ENCODE measurements at places on chromosomes 4 and X.

DNA sequence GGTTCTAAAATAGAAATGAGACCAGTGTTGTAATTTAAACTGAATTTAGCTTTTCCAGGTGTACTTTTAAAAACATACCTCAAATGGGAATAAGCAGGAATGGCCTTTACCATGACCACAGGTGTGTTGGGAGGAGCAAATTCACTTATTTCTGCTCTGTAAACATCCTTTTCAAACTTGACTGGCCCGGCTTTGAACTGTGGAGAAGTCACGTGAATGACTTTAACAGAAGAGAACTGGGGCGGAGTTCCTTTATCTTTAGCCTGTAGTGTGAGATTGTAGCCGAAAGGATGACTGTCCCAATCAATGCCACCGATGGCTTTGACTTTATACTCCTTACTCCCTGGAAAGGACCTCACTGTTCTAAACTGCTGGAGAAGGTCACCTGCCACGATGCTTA lies 15.1 kb downstream of the FAT1 start:
- no peak for DNase-seq

GRCh38 chr4:24274381-24274941 lies 309.9 kb downstream of the DHX15 start:
- DNase-seq, result no peak

DNA sequence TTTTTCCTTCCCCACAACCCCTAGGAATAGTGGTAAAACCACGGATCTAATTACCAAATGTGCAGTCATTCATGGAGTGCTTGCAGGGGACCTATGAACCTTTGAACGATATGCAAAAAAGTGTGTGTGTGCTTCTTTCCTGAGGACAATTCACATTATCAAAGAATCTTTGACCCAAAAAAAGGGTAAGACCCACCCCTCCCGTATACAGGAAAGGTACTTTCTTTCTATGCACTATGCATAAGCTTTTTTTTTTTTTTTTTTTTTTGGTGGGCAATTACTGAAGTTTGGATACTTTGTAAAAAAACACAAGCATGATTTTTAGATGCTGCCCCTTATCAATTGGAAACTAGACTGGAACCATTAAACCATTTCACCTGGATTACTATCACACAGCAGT lies 31.4 kb downstream of the SPRY1 start:
- no peak for DNase-seq

DNA sequence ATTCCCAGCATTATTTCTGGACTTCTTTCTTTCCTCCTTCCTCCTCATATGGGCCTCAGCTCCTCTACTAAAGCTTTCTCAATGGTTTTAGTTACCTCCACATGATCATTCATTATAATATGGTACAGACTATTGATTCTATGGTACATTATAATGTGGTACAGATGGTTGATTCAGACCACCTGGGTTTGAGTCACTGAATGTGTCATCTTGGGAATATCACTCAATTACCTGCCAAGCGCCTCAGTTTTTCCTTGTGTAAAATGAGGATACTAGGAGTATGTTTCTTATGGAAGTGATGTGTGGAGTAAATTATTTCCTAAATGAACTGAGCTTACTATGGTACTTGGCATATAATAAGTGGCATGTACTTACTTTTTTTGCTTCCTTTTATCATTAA lies 27.7 kb downstream of the SLIT2 start:
- DNase-seq, result no peak
